ENCODE measurements at places on chromosomes 2 and 18.

DNA sequence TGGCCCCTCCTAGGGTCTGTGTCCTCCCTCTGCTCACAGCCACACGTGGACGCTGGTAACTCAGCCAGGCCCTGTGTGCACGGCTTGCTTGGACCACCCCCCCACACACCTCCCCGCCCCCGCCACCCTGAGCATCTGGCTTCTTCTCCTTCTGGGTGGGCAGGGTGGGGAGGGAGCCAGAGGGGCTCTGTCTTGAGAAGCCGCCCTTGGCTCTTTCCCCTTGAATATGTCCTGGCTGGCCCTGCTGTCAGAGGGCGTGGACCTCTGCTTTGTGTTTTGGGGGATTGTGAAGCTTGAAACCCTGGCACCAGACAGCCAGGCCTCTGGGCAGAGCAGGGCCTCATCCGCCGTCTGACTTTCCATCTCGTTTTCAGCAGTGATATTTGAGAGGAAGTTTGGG, 72.1 kb downstream of the GLI2 start:
- DNase-seq = no peak

DNA sequence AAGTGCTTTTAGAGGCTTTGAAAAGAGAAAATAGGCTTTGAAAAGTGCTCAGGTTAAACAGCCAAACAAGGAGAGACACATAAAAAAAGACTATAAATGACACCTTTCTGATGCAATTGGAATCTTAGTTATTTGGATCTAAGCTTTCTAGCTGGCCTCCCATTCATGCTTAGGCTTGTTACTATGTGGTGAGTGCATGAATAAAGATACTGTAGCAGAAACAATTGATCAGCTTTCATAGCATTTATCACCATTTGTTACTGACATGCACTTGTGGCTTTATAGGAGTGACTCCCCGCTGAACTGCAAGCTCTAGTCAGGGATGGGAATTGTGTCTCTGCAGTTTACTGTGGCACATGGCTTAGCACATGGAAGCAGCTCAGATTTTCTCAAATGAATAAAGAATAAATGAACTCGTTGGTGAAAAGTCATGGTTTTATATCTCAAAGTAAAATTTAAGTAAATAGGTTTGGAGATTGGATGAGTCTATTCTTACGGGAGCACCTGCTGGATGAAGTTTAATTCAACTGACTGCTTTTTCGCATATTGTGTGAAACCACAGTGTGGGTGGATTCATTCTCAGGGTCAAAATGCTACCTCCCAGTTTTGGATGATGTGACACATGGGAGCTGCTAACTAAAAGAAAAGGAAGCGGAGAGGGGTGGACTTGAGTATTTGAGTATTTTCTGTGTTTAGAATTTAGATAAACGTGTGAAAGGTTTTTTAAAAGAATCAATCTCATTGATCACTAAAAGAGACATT, 91.1 kb upstream of the NOL4 start:
- no peak for DNase-seq

GRCh38 chr2:207375207-207375875, 154.4 kb upstream of the CREB1 start:
- DNase-seq = no peak

DNA sequence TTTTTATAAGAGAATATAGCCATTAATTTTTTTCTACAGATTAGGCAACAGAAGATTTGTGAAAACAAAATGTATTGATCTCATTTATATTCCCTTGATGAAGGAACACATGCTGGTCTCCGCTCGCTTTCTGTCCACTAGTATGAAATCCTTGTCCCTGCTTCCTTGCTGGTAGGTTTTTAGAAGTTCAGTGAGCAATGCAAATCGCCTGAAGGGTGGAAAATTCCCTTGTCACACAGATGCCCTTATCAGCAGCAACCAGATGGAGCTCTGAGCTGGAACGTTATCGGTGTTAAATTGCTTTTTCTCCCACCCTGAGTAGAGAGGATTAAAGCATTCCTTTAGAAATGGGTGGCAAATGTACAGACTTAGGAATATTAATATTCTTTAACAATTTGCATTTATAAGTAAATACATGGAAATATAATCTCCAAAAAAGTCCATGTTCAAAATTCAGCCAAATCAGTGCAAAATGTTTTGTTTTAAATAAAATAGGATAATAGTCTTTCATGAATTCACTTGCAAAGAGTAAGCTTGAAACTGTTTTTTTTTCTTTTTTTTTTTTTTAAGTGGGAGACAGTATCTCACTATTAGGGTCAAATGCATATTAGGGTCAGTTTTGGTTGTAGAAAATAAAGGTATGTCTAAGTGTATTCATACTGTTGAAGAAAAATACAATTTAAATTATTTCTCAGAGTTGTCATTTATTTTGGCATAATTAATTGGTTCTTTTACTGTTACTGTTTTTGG, 164.0 kb upstream of the MYO3B start:
- DNase-seq = no peak

DNA sequence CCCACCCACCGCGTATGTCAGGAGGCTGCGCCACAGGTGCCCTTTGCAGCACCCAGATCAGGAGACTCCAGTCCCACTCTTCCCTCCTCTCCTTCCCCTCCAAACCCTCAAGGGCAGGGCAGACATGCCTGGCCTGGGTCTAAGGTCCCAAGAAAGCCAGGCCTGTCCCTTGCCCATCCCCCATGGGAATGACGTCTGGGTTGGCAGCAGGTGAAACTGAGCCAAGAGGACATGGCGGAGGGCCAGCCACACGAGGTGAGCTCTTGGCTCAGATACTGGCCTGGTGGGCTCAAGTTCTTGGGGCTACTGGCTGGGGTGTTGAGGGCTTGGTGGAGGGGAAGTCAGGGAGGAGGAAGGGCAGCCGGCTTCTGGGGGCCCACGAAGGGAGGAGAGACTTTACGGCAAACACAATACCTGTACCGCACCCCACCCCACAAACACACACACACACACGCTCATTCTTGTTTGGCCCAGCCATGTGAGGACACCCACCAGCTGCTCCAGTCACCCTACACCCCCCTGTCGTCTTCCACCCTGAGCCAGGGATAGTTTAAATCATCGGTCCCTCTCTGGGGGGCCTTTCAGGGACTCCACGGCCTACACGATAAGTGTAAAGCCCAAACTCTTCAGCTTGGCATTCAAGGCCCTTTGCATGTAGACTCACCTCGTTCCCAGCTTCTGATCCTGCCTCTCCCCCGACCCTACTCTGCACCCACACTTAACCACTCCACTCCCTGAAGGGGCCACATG, 24.1 kb upstream of the TNS1 start:
- no peak for DNase-seq

DNA sequence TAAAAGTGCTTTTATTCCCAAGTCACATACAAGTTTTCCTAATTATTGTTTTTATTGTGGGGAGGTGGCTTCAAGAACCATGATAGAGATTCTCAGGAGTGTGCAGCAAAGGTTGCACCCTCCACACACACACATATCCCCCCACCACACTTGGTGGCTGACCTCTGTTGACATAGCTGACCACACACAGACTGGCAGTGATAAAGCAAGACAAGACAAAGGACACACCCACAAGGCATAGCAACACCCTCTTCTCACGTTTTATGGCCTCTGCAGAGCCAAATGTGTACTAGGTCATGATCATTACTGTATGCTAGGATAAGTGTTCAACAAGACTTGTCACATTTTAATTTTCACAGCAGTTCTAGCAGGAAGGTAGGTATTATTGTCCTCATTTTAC, 143.0 kb upstream of the EPC2 start:
- no peak for DNase-seq

GRCh38 chr2:182522405-182522896, 95.6 kb upstream of the PDE1A start:
- DNase-seq = no peak

GRCh38 chr2:36404754-36405153, 49.2 kb downstream of the CRIM1 start:
- DNase-seq = no peak

DNA sequence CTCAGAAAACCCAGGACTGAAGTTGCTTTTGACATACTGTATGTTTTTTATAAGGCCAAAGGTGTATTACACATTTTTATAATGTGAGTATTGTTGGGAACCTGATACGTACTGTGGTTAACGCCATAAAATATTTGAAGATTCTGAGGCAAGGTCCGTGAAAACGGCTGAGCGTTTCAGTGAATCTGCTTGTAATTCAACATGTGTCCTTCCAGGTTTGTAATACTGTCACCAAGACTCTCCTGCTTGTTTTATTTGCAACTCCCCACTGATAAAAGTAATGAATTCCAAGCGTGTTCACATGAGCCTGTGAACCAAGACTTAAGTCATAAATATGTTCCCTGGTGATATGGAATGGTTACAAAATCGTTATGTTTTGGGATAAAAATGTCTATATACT, 23.9 kb upstream of the FRZB start:
- no peak for DNase-seq

- DNase-seq = no peak
Observed at GRCh38 chr18:9804517-9805104, 81.2 kb upstream of the TXNDC2 start.

GRCh38 chr2:129620411-129620810, 359.1 kb upstream of the RAB6C start:
- DNase-seq = no peak

GRCh38 chr18:73503326-73503725, 635.5 kb upstream of the NETO1 start:
- no peak for DNase-seq

DNA sequence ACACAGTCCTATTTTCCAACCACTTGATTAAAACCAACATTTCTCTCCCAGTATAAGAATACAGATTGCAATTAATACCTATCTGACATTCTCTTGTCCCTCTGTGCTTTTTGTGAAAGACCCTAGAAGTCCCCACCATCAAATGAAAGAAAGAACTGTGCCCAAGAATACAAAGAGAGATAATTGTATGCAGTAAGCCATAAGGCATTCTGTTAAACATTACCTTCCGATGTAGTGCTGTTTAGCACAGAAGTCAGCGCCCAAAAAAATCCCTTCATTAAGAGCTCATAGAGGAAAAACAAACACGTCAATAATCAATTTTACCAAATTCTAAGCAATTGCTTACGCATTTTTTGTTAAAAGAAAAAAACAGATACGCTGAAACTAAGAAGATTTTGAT, 41.1 kb downstream of the ZNF516 start:
- DNase-seq = no peak

- no peak for DNase-seq
Observed at GRCh38 chr2:45885171-45885621, 233.7 kb downstream of the PRKCE start.

DNA sequence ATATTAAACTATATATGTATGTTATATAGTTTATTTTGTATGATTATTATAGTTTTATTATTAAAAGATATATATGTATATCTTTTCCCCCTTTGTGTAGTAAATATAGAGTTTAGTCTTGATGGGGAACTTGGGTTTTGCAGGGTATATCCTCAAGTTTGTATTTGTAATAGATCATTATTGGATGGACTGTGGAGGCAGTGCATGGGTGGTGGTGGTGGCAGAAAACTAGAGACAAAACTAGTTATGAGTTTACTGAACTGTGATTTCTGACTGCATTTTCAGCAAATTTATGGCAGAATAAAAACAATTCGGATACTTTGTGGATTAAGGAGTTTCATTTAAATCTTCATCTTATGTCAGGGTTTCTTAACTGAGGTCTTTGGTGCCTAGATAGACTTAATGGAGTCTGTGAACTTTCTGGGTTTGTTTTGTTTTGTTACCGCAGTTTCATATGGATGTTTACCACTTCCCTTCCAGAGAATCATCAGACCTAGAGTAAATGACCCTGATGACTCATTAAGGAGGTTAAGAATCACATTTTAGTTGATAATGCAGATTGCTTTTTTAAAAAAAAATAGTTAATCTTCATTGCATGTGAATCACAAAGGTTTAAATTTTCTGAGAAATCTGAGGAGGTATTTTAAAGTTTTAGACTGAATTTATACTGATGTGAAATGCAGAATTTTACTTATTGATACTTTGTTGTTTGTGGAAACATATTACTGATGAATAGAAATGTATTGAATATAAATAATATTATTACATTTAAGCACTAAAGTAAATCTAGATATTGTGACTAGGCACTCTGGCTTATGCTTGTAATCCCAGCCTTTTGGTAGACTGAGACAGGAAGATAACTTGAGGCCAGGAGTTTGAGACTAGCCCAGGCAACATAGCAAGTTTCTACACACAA, 14.5 kb downstream of the EPC2 start:
- no peak for DNase-seq

- no peak for DNase-seq
Observed at GRCh38 chr2:58377181-58377580, 136.1 kb upstream of the FANCL start.

DNA sequence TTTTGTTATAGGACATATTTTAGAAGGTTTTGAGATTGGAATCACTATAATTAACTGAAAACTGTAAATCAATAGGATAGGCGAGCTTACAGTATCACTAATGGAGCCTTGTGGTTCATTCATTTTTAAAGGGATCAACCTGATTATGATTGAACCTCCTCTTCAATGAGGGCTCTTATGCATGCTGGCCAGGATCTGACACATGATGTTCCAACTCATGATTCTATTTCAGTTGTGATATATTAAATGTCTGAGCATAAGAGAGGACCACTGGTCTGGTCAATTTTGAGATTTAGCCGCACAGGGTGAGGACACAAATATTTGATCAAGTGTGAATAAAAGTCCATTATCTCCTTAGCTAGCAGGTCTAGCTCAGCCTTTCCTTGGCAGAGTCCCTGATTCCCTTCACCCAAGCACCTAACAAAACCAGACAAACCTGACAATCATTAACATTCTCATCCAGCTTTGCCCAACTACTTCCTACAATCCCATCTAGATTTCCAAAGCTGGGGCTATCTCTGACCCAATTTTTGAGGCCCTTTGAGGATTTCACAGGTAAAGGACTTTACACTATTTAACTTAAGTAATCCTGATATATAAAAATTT, 6.9 kb upstream of the MAP4K4 start:
- DNase-seq = no peak

DNA sequence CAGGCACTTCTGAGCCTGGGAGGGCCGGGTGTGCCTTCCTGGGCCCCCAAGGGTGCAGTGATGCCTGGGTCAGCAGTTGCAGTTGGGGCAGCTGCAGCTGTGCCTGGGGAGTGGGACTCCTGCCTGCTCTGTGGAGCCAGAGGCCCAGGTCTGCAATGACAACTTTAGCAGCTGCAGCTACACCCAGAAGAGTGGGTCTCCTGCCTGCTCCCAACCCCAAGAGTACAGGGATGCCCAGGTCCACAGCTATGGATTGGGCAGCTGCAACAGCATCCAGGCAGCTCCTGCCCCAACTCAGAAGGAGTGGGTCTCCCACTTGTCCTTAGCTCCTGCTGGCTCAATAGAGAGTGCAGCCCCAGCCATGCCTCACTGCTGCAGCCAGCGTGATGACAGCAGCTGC, 73.0 kb upstream of the ST3GAL5 start:
- no peak for DNase-seq

Measured in stimulated activated CD8-positive, alpha-beta memory T cell treated with anti-CD3 and anti-CD28 coated beads, Interleukin-15, amount 100 ng/mL, for 4 hours (primary cell).